HT-29 (cell line): ENCODE measurements at places on chromosomes 4 and X.

GRCh38 chrX:115624916-115625315 is 63.9 kb downstream of the PLS3 start:
- DNase-seq: no peak

- DNase-seq: no peak
Measured at GRCh38 chr4:186687265-186687664, 36.4 kb downstream of the FAT1 start.

GRCh38 chr4:3644849-3645627 is 112.8 kb upstream of the LRPAP1 start:
- DNase-seq: no peak

GRCh38 chr4:181193131-181193930 is 1049.9 kb upstream of the TENM3 start:
- DNase-seq: no peak

DNA sequence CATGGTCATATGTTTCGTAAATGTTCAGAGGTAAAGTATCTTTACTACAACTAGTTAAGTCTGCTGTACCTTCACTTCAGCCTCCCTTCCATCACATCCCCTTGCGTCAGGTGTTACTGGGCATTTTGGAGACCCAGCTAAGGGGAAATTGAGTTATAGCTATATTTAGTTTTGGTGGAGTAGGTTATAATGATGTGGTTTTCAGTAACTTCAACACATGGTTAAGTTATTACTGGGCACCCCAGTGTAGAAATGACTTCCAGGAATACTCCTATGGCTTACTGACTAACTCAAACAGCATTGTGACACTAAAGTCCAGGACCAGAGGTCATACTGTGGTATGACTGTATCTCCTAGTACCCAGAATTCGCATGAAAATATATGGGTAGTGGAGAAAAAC is 23.4 kb upstream of the ACSL1 start:
- DNase-seq: no peak
